ENCODE measurements at places on chromosomes 1 and 21.
A peak's percentile ranks its signal among the peaks of the same experiment; 100 is the strongest.

DNA sequence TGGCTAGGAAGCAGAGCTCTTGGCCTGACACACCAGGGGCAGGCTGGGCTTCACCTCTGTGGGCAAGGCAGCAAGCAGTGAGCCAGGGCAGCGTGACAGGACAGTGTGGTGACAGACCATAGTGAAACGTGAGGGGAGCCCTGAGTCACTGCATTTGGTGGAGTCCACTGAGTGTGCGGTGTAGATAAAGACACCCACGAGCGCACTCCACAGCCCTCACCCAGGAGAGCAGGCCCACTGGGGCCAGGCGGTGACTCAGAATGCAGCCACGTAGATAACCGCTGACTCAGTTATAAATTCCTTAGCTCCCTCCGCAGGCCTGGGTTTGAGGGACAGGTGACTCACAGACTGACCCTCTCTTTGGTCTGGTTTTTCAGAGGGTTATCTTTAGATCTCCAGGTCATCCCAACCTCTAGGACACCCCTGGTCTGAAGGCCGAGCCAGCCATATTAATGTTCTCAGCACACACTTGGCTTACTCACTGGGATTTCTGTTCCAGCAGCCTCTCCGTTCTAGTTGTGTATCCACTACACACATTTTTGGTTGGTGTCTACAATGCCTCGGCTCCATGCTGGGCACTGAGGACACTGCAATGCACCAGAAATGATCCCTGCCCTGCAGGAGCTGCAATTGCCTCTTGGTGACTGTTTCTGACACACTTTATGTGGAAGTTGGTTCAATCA, 90.2 kb upstream of the TSPAN2 start:
- no peak for DNase-seq

DNA sequence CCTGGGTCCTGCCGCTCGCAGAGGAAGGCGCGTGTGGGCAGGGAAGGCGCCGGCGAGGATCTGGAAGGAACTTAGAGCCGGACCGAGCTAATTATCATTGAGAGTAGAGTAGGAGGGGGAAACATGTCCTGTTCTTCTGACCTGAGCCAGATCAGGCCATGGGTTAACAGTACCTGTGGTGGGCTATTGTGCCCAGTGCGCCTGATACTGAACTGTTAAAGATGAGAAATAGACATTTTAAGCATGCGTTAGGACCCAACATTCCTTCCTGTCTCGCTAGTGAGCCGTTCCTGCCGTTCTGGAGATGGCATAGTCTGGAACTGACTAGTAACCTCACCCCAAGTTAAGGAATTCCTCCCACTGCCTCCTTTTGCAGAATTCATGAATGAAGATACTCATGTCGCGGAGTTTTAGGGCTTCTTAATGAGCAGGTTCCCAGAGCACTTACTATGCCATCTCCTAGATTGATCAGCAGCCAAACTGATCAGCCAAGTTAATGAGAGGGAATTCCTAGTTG, 870 bp downstream of the STRIP1 start:
- DNase-seq: peak; percentile 52

DNA sequence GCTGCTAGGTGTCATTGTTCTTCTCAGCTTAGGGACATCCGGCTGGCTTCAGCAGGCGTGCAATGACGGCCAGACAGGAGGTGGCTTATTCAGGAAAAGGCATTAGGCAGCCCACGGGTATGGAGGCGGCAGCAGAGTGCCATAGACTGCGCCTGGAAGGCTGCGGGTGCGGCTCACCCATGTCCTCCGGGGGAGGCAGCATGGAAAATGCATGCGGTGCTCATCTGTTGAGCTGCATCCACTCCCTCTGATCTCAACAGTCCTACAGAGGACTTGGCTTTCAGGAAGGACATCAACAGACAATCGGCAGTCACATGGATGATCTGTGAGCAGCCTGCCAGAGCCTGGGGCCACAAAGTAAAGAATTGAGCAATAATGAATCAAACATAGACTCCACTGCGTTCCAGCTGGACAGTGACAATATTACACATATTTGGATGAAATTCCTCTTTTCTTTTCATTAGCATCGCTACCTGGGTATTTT, 42.9 kb downstream of the UMODL1 start:
- DNase-seq: peak; percentile 90

- no peak for DNase-seq
Measured at GRCh38 chr1:63713041-63713440, 60.8 kb upstream of the ROR1 start.

DNA sequence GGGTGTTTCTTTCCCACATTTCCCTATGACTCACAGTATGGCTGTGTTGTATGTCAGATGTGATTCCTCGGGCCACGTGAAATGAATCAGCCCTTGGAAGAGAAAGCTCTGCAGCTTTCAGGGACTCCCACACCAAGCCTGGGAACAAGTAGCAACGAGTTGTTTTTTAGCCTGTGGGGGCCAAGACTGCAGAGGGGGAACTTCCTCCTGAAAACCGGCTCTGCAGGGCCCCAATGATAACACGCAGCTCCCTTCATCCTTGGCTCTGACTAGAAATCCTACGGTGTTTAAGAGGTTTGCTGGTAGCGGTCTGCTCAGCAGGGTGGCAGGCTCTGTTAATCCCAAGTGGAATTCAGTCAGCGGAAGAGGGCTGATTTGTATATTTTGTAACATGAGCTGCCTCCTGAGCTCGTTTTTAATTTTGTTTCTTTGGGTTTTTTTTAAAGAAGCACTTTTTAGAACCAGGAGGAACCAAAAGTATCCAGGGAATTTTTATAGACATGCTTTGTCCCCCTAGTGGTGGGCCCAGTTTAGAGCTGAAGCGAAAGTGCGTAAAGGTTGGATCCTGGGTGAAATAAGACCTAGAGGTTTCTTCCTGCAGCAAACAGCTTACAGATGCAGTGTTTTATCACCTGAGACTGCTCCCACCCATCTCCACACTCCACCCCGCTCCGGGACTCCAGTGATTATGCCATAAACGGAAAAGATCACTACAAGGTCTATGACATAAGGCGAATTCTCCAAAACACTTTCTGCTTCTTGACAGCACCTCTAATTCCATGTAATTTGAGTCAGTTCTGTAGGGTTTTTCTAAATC, 48.8 kb downstream of the LAMC2 start:
- DNase-seq: peak; percentile 81

All from suppressor macrophage (primary cell).